Hepatic stellate cell (primary cell): ENCODE measurements at places on chromosomes 16 and 17.

DNA sequence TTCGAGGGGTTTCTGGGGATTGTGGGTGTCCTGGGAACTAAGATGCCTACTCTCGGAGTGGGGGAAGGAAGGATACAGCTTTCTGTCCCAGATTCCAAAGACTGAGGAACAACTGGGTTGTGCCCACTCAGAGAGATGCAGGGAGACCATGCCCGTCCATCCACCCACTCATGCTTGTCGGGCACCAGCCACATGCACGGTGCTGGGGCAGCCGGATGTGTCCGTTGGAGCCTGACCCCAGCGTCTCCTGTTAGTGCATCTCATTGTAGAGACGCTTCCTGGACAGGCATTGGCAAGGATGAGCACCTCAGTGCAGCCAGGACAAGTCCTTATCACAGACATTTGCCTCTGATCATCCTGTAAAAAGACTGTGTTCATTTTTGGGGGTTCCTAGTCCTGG, 58.1 kb downstream of the METRNL start:
- DNase-seq, result no peak

- DNase-seq, result no peak
Observed at GRCh38 chr16:55408661-55409060, 70.3 kb upstream of the MMP2 start.

DNA sequence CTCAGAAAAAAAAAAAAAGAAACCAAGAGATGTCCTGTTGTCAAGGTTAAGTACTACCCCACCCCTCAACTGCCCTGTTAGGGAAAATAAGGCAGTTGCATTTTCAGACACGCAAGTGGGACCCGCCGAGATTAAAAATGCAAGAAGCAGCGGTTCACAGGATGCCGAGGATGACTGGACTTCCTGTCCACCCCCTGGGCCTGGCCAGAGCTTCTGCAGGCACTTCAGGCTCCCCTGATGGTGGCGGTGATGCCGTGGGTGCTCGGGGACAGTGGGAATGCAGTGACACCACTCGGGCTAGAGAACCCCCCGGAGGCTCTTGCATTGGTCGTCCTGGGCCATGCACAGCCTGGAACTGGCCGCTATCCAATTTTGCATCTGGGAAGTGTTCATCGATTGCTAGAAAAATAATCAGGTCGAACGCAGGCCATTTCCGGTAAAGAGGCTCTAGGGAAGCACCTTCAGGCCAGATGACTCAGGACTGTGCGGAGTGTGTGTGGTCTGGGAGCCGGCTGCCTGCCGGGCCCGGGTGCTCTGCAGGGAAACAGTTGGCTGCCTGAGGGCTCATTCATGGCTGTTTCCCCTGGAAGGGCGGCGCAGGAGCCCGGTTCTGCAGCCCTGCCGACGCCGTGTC, 13.4 kb upstream of the CRISPLD2 start:
- peak; percentile 95 for DNase-seq

DNA sequence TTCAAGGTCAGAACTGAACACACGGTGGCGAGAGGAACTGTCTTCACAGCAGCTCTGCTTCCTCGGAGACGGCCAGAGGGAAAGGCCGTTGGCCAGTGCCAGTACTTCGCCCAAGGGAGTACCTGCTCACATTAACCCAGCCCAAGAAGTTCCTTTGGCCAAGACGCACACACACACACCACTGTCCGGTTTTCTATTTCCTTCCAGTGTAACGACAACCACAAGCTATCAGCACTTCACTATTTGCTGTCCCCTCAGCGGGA, 744 bp upstream of the GGNBP2 start:
- DNase-seq, result no peak

DNA sequence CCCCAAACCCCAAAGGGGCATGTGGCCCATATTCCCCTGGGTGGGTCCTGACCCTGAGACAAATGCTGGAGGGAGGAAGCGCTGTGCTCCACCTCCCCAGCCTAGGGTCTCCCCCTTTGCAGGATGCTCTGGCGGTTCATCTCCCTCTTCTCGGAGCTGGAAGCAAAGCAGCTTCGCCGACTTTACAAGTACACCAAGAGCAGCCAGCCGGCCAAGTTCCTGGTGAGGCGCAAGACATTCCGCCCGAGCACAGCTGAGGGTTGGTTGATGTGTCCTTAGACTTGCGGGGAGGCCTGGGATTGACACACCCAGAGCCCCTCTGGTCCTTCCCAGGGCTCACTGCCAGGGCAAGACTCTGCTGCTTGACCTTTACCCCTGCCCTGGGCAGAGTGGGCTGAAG, 4.3 kb downstream of the CHCT1 start:
- DNase-seq, result no peak
